ENCODE measurements at places on chromosomes 12 and 14.

GRCh38 chr12:78756936-78757335 is 107.6 kb upstream of the SYT1 start:
- no peak overlapping the region for H3K27ac ChIP-seq
- no peak overlapping the region for H3K4me3 ChIP-seq
- DNase-seq = no peak
- no peaks in the 10 kb centered on the region for H3K4me1 ChIP-seq

- no peak overlapping the region for H3K4me3 ChIP-seq
- H3K36me3 ChIP-seq = peaks cover 3% of the 10 kb centered on the region
- H3K27me3 ChIP-seq = no peaks in the 10 kb centered on the region
- no peaks in the 10 kb centered on the region for H3K4me1 ChIP-seq
Observed at GRCh38 chr14:30656190-30656632, 34.1 kb downstream of the SCFD1 start.

DNA sequence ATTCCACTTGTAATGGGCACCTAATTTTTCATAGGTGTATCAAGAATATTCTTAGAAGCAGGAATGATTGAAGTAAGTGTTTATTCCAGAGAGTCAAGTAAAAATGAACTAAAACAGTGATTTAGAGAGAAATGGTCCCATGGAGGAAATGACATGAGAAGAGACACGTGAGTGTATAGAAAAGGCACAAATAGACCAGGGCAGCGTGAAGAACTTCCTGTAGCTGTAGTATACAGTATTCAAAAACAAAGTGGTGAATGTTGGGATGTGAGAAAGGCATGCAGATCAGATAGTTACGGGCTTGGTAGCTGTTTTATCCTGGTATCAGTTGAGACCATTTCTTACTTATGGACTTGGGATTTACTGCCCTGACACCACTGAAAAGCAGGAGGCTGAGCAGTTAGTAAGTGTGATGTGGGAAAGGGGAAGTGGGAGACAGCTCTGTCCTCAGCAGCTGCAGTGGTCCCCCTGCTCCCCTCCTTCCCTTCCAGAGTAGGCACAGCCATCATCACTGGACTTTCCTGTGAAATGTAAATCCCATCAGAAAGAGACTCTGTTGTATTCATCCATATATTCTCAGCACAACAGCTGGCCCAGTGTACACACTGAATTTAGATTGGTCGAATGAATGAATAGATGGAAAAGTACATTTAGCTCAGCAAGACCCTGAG is 16.8 kb upstream of the TESPA1 start:
- H3K36me3 ChIP-seq = no peaks in the 10 kb centered on the region
- no peaks in the 10 kb centered on the region for H3K4me1 ChIP-seq
- no peak for DNase-seq
- no peak overlapping the region for H3K4me3 ChIP-seq
- no peaks in the 10 kb centered on the region for H3K27me3 ChIP-seq

GRCh38 chr14:65303899-65304222 is 108.7 kb upstream of the FUT8 start:
- no peaks in the 10 kb centered on the region for H3K4me1 ChIP-seq
- H3K4me3 ChIP-seq = no peak overlapping the region
- no peaks in the 10 kb centered on the region for H3K27me3 ChIP-seq
- no peak for DNase-seq
- H3K27ac ChIP-seq = no peak overlapping the region

- no peaks in the 10 kb centered on the region for H3K4me1 ChIP-seq
- H3K36me3 ChIP-seq = no peaks in the 10 kb centered on the region
- H3K4me3 ChIP-seq = no peak overlapping the region
- no peak for DNase-seq
- H3K27me3 ChIP-seq = no peaks in the 10 kb centered on the region
Observed at GRCh38 chr12:98388126-98388525, 127.3 kb upstream of the TMPO start.

GRCh38 chr14:24299255-24300191 is at the start of the genes DHRS1 and NOP9:
DHRS1 (minus strand) TSS chr14:24299780; CDS start chr14:24299106, 674 bp downstream.
NOP9 (plus strand) TSS chr14:24299850; CDS start chr14:24299955, 105 bp downstream.
- no peaks in the 10 kb centered on the region for H3K27me3 ChIP-seq
- peak; percentile 94 for DNase-seq
- H3K27ac ChIP-seq = peak within 1 kb of the TSS; percentile 93
- no peaks in the 10 kb centered on the region for H3K4me1 ChIP-seq
- peak within 1 kb of the TSS; percentile 80 for H3K4me3 ChIP-seq

- no peaks in the 10 kb centered on the region for H3K4me1 ChIP-seq
- DNase-seq = no peak
- H3K36me3 ChIP-seq = no peaks in the 10 kb centered on the region
- H3K27me3 ChIP-seq = no peaks in the 10 kb centered on the region
Observed at GRCh38 chr14:37708481-37708880, 113.1 kb downstream of the TTC6 start.

DNA sequence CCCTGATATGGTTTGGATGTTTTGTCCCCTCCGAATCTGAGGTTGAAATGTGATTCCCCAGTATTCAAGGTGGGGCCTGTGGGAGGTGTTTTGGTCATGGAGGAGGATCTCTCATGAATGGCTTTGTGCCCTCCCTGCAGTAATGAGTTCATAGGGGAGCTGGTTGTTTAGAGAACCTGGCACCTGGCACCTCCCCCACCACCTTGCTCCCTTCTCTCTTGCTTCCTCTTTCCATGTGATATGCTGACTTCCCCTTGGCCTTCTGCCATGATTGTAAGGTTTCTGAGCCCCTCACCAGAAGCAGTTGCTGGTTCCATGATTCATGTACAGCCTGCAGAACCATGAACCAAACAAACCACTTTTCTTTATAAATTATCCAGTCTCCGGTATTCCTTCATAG is 32.6 kb downstream of the CD163L1 start:
- DNase-seq = no peak
- no peaks in the 10 kb centered on the region for H3K36me3 ChIP-seq
- no peaks in the 10 kb centered on the region for H3K4me1 ChIP-seq
- H3K27me3 ChIP-seq = no peaks in the 10 kb centered on the region
- H3K27ac ChIP-seq = no peak overlapping the region

- no peak overlapping the region for H3K27ac ChIP-seq
- no peak for DNase-seq
- H3K4me1 ChIP-seq = no peaks in the 10 kb centered on the region
- no peak overlapping the region for H3K4me3 ChIP-seq
Observed at GRCh38 chr14:87148655-87149054, 844.3 kb downstream of the GALC start.

GRCh38 chr14:39368261-39368959 is 63.8 kb downstream of the FBXO33 start:
- no peaks in the 10 kb centered on the region for H3K4me1 ChIP-seq
- no peaks in the 10 kb centered on the region for H3K27me3 ChIP-seq
- DNase-seq = no peak
- no peaks in the 10 kb centered on the region for H3K36me3 ChIP-seq
- no peak overlapping the region for H3K27ac ChIP-seq

- H3K4me3 ChIP-seq = no peak overlapping the region
- no peak overlapping the region for H3K27ac ChIP-seq
- no peak for DNase-seq
- H3K4me1 ChIP-seq = peaks cover 34% of the 10 kb centered on the region
- H3K36me3 ChIP-seq = no peaks in the 10 kb centered on the region
- no peaks in the 10 kb centered on the region for H3K27me3 ChIP-seq
Observed at GRCh38 chr12:106146987-106147386, 8.2 kb upstream of the NUAK1 start.

DNA sequence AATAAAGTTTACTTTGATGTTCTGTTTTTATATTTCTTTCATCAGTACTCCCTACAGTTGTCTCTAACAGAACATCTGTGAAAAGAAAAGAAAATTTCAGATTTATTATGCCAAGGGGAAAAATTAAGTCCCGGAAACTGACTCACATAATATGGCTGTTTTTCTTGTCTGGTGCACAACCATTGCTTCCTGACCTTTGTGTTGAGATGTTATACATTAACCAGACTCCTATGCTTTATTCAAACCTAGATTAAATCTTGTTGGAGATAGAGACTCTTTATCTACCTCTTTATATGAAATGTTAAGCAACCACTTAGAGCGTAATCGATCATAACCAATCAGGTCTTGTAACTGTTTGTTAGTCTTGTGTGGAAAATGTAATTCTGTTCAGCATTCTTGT is 37.6 kb upstream of the BICD1 start:
- no peak overlapping the region for H3K27ac ChIP-seq
- H3K4me1 ChIP-seq = no peaks in the 10 kb centered on the region
- DNase-seq = no peak
